Urothelium cell line (cell line): ENCODE measurements at places on chromosomes 13 and 19.

DNA sequence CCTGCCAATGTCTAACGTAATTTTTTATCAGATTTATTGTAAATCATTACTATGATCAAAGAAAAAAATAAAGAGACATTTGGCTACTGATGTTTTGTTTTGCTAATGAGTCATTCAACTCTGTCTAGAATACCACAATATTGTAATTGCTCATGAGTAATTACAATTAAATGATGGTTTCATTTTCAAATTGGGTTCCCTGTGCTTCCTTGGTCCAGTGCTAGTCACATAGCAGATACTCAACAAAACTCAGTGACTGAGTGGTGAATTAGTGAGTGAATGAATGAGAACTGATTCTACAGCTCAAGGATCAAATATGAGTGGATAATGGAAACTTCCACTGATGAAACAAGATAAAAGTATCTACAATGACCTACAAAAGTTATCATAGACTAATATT is 304.7 kb downstream of the POU4F1 start:
- no peak for DNase-seq

DNA sequence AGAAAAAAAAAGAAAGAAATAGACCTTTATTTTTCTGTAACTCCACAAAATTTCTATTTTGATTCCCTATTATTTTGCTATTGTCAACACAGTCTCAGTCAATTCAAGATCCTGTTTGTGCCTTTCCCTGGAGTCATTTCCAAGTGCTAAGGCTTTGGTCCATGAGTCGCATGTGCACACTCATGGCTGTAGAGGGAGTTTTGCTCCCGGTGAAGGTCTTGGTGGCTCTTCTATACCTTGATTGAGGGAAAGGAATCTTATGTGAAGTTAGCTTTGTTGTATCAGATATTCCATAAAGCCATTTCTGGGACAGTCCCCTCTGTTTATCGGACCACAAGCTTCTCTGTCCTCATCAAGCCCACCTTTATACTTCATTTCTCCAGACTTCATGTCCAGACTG is 58.7 kb upstream of the ALOX5AP start:
- DNase-seq, result peak; percentile 14

- DNase-seq, result no peak
Observed at GRCh38 chr13:74476365-74476764, 342.2 kb upstream of the KLF12 start.

GRCh38 chr13:98485561-98485960 is 91.3 kb downstream of the STK24 start:
- DNase-seq, result no peak

DNA sequence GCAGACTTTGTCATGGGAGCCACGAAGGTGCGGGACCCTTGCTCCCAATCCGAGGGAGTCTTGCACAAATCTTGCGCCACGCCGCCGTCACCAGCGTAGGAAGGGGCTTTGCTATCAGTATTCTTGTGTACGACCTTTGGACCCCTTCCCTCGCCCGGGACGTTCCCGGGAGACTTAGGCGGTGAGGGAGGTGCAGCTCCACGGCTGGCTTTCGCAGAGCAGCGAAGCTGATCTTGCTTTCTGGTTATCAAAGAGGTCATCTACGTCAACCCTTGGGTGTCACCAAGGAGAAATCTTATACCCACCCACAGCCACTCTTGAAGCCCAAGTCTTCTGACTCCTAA is 583 bp downstream of the TECR start:
- no peak for DNase-seq
